NCI-H1048 (cell line): ENCODE measurements at places on chromosomes 7 and 10.

DNA sequence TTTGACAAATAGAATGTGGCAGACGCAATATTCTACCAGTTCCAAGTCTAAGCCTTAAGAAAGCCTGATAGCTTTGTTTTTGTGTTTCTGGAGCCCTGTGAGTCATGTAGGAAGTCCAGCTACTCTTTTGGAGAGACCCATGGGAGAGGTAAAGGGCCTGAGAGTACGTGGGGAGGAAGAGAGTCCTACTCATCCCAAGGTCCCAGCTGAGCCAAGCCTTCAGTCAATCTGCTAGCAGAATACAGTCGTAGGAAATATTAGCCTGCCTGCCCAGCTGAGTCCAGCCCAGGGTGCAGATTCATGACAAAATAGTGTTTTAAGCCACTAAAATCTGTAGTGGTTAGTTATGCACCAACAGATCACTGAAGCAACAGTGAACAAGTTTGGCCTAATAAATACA lies 9.0 kb upstream of the GNA12 start:
- DNase-seq = no peak

DNA sequence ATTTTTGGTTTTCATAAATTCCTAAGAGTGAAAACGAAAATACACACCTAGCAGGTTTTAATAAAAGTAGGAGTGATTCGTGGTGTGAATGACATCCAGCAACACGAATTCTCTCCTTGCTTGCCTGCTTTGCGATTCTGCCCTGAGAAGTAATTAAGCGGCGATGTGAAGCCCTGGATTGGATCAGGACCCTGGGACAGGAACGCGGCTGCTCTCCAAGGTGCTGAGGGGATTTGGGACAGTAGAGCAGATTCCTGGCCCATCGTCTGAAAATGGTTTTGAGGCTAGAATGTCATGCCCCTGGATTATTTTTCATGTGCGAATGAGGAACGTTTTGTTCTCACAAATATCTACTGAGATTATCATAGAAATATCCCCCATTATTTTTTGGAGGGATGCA lies 7.8 kb downstream of the NPS start:
- DNase-seq = no peak

- DNase-seq = no peak
These were observed 216.8 kb upstream of the ZNF32 start for GRCh38 chr10:43865265-43866135.

- DNase-seq = no peak
These were observed 59.4 kb downstream of the ST7 start for GRCh38 chr7:117012696-117013095.

- no peak for DNase-seq
These were observed 3.5 kb downstream of the EPO start for GRCh38 chr7:100723732-100724275.

DNA sequence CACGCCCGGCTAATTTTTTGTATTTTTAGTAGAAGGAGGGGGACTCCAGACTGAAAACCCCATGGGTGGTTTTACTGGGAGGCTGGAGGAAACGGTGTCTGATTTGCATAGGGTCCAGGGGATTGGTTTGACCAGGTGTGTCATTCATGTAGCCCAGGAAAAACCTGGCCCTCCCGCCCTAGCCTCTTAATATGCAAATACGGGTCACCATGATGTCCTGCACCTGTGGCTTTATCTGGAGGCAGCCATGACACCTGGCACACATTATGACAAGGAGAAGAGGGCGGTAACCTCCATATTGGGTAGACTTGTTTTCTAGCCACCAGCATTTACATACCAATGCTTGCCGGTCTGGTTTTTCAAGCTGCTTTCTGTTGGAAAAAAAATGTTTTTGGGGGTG lies 68.0 kb downstream of the TRIL start:
- peak; percentile 27 for DNase-seq
